ENCODE measurements at places on chromosomes 3 and 15.

GRCh38 chr3:4425707-4426106 lies 41.4 kb downstream of the SUMF1 start:
- DNase-seq: no peak

DNA sequence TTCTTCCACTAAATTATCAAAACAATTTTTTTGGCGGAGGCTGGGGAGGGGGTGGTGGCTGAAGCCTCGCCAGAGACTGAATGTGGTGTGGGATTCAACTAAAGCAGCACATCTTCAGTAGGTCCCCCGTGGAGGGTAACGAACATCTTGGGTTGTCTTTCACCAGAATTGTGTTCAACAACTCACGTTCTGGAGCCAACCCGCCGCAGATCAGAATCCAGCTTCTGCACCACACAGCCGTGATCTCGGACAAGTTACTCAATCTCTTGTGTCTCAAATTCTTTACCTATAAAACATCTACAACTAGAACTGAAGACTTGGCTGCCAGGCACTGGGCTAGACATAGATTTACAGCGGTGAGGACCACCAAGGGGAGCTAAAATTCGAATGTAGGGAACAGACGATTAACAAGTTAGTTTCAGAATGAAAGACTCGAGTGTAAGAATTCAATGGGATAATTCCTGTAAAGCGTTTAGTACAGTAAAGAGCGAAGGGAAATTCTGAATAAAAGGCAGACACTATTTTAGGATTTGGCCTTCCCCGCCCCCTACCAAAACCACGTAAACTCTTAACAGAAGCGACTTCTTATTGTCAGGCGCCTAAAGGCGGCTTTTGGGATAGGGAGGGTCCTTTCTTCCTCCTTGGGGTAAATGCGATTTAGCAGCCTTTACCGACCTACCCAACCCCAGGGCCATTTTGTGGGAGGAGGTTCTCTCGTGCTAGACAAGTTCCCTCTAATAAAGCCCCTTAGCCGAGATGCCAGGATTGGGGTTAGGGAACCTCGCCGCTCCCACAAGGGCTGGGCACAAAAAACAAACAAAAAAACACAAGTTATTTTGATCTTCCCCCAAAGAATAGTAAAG lies 697 bp upstream of the RAB5A start:
- DNase-seq: no peak

GRCh38 chr3:9583792-9584191 lies 30.2 kb upstream of the LHFPL4 start:
- no peak for DNase-seq

DNA sequence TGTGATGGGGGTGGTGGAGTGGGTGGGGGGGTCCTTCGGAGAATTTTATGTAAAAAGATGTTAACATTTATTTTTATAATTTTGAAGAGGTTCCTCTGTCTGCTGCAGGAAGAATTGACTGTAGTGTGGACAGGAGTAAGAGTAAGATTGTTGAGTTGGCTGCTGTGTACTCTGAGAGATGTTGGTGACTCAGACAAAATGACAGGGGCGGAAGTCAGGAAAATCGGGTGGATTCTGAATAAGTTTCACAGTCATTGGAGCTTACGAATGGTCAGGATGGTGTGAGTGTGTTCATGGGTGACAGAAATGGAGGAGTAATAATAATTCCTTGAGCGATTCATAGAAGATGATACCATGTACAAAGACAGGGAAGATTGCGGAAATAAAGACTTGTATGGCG lies 420.0 kb downstream of the ROBO2 start:
- no peak for DNase-seq

GRCh38 chr3:79354179-79354688 lies 413.6 kb downstream of the ROBO1 start:
- DNase-seq: no peak

DNA sequence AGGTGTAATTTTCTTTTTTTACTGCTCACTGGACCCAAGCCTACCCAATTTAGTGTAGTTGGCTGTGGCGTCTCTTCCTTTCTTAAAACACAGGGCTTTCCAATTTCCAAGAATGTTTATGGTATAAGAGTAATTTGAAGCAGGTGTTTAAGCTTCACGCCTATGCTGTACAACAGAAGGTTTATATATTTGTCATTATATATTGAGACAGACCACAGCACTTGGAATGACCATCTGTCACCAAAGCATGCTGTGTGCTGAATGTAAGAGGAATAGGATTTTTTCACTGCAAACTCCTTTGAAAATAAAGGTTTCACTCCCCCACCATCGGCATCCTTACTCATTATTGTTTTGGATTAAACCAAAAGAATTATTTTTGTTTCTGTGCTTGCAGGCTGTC lies 325.7 kb downstream of the OTOL1 start:
- DNase-seq: no peak

- DNase-seq: no peak
Observed at GRCh38 chr15:66452420-66452819, 45.1 kb downstream of the SNAPC5 start.

DNA sequence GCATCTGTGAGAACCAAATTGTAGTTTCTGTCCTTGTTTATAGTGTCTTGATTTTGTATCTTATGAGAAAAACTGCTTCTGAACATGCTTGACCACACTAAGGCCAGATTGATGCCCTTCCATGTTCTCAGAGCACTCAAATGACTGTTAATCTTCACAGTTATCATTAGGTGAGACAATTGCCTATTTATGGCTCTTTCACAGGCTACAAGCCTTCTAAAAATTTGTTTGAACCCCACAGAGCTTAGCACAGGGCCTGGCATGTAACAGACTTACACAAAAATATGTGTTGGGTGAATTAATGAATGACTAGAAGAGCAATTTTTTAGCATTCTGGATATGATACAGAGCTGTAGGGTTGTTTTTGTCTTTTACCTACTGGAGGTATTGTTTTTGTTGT lies 43.1 kb downstream of the BTLA start:
- DNase-seq: no peak

GRCh38 chr3:172868582-172869200 lies 118.2 kb downstream of the ECT2 start:
- DNase-seq: no peak
